ENCODE measurements at places on chromosomes 12 and 14. TPM values are rescaled to one million over a fixed set of nuclear protein-coding genes. Genes with fewer than 3 reads are reported as not detected.

Gene CLEC9A
- total RNA-seq = not detected

Gene KLRG1
- 9.0 TPM for total RNA-seq

Gene SVOP
- total RNA-seq = 41.1 TPM

Gene SLCO1B1
- not detected for total RNA-seq

Gene SLCO1A2
- 11.3 TPM for total RNA-seq

Gene DIO2
- total RNA-seq = 10.8 TPM

Gene KLRF1
- 0.46 TPM for total RNA-seq

Gene PTPRO
- total RNA-seq = 126 TPM

Gene PLEKHH1
- 11.3 TPM for total RNA-seq

Gene MIP
- not detected for total RNA-seq

Gene KCNJ8
- total RNA-seq = 7.2 TPM

Gene RTL1
- total RNA-seq = 0.92 TPM

Data from diencephalon (tissue), 1 donor.